ENCODE measurements at places on chromosomes 6 and 20.
A peak's percentile ranks its signal among the peaks of the same experiment; 100 is the strongest.

GRCh38 chr6:82138075-82138791 is 109.3 kb downstream of the IBTK start:
- DNase-seq: no peak

DNA sequence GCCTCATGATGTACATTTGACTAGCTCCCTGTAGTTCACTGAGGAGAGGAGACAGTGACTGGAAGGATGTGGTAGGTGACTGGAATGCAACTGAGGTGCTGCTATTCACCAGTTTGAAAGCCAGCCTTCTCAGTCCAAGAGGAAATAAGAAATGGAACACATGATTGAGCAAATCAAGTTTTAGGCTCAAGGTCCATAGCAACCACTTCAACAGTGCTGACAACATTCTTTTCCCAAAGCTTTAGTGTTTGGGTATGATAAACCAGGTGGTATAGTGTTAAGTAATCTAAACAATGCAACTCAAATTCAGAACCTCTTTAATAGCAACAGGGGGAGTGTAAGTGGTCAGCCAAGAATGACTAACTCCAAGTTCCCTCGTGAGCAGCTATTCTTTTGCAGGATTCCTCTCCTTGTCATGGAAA is 9.2 kb downstream of the ZHX3 start:
- DNase-seq: no peak

DNA sequence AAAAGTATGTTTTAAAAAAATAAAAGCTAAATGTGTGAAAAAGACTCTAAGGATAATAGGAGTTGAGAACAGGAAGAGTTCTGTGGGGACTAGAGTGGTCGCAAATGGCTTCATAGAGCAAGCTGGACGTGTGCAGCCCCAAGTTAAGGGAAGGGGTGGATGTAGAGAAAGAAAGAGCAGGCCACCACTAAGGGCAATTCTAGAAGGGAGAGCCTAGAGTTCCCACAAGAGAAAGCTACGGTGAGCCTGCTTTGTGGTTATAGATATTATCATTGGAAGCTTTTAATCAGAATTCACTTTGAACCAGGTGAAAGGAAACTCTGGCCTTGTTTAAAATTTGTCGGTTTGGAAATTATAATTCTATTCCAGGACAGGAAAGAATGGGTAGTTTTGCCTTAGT is 101.6 kb downstream of the HIVEP2 start:
- no peak for DNase-seq

- DNase-seq: no peak
Measured at GRCh38 chr6:45655745-45656476, 278.2 kb upstream of the SUPT3H start.

GRCh38 chr20:54848984-54849538 is 373.7 kb downstream of the DOK5 start:
- DNase-seq: no peak

DNA sequence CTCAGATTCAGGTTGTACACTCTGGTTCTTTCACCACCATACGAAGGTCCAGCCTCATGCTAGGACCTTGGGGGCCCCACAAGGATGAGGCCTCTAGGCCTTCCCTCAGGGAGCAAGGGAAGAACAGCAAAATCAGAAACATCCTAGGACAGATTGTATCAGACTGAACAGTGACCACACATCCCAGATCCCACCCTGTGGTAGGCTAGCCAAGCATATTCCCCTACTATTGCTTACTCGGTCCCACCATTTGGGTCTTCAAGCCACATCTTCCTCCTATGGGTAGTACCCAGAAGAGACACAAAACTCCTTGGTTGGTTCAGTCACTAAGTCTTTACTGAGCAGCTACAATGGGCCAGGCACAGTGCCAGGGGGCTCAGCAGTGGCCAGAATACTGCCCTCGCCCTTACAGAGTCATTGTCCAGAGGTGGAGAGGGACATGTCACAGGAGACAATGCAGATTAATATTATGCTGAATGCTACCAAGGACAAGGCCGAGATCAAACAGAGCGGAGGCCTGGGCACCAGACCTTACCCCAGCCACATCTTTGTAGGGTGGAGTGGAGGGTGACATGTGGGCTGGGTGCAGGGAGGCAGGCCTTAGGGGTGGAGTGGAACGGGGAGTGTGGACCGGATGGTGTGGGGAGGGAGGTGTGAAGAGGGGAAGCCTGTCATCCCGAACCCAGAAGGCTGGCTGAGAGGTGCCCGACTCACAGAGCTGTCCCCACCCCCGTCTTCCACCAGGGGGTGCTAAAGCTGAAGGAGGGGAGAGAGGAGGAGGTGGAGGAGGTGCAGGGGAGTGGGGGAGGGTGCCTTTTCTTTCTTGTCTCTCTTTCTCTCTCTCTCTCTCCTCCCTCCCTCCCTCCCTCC is 6.8 kb upstream of the MAPK13 start:
- DNase-seq: peak; percentile 89

- no peak for DNase-seq
Measured at GRCh38 chr20:25571817-25572216, 13.5 kb downstream of the NINL start.
